ENCODE measurements at places on chromosomes 5 and 9. TPM values are rescaled to one million over a fixed set of nuclear protein-coding genes. Genes with fewer than 3 reads are reported as not detected.

The SLC36A2 gene
- polyA plus RNA-seq = 0.03 TPM

The EPB41L4B gene
- 0.71 TPM for polyA plus RNA-seq

DNA sequence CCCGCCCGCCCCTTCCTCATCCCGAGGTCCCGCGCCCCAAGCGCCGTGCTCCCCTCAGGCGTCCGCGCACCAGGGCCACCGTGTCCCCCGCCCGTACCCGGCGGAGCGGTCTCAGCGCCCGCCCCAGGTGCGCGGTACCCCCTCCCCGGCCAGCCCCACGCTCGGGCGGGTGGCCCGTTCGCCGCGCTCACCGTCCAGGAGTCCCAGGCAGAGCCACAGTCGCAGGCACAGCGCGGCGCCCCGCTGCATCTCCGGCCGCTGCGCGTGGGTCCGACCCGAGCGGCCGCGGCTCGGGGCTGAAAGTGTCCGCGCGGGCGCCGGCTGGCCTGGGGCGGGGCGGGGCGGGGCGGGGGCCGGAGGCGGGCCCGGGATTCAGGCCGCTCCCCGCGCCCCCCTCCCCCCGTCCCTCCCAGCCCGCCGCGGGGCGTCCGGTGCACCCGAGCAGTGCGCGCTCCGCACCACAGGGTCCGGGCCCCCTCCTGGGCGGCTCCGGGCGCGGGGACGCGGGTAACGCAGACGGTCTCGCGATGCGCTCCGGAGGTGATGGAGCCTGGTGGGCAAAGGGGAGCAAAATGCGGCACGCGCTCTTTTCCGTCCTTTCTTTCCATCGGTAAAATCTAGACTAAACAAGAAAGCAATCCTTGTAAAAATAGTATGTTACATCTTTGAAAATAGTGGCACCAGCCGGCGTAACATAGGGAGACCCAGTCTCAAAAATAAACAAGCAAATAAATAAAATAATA is at the start of gene FLT4:
Gene FLT4 (minus strand): TSS at position 304 of the 743 bp plus-strand sequence. CDS start 55 bp downstream, at position 249.
- DNase-seq = no peak

The KCNV2 gene
- not detected for polyA plus RNA-seq

DNA sequence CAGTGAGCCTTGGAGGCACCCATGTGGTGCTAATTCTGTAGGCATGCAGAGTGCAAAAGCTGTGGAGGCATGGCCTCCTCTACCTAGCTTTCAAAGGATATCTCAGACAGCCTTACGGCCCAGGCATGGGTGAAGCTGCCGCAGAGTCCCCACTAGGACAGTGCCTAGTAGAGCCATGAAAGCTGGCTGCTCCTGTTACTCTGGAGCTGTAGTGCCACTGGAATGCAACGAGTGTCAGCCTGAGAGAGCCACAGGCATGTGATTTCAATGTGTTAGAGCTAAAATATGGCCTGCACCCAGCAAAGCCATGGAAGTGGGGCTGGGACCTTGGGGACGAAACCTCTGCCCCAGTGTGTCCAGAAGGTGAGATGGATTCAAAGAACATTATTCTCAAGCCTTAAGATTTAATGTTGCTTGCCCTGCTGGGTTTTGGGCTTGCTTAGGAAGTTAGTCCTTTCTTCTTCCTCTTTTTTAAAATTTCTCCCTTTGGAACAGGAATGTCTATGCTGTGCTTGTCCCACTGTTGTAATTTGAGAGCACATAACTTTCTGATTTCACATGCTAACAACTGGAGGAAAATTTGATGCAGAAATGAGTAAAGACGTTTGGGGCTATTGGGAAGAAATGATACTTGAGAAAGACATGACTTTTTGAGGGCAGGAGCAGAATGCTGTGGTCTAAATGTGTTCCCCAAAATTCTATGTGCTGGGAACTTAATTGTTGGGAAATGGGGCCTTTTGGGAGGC is 298.4 kb downstream of the PSAT1 start:
- DNase-seq = no peak

DNA sequence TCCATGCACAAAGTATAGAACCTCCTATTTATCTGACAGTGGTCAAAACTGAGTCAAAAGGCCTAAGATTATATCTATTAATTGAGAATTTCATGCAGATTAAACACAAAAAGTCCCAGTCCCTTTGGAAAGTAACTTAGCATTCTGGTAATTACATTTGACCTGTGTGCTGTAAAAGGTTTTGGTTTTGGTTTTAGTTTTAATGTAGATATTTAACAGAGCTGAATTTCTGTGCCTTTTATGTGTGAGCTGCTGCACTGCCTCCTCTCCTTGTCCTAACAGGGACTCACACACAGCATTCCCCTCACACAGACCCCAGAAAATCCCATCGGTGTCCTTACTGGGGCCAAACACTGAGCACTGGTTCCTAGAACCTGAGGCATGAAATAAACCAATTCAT is 31.0 kb upstream of the FSD1L start:
- no peak for DNase-seq

GRCh38 chr5:132662004-132662401 is 4.0 kb downstream of the IL13 start:
- DNase-seq = no peak

- DNase-seq = no peak
Measured at GRCh38 chr5:134131165-134131564, 16.7 kb downstream of the TCF7 start.

DNA sequence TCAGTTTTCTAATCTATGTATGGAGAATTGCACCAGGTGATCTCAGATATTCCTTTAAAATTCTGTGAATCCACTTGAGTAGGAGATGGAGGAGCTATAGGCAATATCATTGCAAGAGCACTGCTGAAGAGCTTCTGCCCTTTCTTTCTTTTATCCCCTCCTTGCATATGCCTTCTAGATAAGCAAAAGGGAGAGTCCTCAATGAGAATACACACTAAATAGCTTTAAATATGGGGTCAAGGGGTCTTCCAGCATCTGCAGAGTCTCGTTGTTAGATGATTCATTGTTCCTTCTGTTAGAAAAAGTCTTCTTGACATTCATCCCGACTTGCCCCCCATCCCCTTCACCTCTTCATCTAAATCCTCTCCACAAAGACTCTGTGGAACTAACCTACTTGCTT is 156.1 kb downstream of the PIK3R1 start:
- no peak for DNase-seq

- no peak for DNase-seq
Measured at GRCh38 chr5:148224117-148224742, 14.1 kb upstream of the MARCOL start.

- DNase-seq = no peak
Measured at GRCh38 chr5:122350496-122350895, 38.5 kb downstream of the SNCAIP start.

DNA sequence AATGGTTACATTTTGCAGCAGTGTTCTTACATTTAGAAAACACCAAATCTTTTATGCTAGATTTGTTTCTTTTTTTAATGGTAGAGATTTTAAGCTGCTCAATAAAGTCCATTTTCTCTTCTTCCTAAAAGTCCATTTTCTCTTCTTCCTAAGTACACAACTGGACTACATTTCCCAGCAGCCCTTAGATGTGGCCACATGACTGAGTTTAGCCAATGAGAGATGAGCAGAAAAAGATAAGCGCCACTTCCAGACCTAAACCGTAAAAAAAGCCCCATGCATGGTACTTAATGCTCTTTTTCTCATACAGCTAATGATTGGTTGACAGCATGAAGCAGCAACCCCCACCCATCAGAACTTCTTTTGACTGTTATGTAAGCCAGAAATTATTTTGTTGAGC is 206.7 kb downstream of the FAM114A2 start:
- no peak for DNase-seq

DNA sequence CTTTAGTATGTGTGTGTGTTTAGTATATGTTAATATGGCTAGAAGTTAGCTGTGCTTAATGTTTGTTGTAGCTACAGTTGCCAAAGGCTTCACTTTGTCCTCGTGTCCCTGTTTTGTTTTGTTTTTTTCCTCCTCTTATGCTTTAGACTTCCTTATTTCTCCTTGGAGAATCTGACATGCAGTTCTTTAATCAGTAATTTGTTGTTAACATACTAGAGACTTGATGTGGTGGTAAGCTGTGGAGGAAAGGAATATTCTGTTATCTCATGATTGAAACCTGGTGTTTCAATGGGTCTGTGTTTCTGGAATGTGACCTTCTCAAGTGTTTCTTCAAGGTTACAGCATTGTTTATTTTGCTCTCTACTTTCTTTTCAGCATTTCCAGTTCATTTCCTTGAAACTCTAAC is 515.6 kb upstream of the ST8SIA4 start:
- no peak for DNase-seq

GRCh38 chr5:53017383-53017782 is 28.2 kb downstream of the ITGA2 start:
- no peak for DNase-seq

The ACOT12 gene
- not detected for polyA plus RNA-seq
